ENCODE measurements at places on chromosomes 5 and 9.
A peak's percentile ranks its signal among the peaks of the same experiment; 100 is the strongest.

GRCh38 chr5:16160706-16161105 is 18.9 kb downstream of the MARCHF11 start:
- DNase-seq: peak; percentile 5

DNA sequence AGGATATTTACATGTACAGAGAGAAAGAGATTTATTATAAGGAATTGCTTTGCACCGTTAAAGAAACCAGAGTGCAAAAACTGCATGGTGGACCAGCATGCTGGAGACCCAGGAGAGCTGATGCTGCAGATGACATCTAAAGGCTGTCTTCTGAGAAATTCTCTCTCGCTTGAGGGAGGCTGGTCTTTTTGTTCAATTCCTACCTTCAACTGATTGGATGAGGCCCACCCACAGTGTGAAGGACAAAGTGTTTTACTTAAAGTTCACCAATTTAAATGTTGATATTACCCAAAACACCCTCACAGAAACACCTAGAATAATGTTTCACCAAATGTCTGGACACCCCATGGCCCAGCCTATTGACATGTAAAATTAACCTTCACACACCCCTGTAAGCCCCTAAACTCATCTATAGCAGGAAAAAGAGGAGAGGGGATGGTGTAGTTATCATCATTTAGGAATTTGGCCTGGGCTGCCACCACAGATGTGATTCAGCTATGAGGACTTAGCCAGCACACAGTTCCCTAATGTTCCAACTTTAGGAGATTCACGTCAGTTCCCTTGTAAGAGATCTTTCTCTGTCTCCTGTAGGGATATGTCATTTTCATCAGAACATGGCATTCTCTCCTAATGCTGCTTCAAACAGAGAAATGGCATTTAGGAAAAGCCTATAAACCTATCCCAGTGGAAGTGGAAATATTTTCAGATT is 358.2 kb upstream of the TLE4 start:
- no peak for DNase-seq

GRCh38 chr5:148968311-148968710 is 94.6 kb downstream of the SH3TC2 start:
- no peak for DNase-seq

- no peak for DNase-seq
These were observed 184.1 kb downstream of the PDE4D start for GRCh38 chr5:59709346-59709821.

- no peak for DNase-seq
These were observed 155.0 kb upstream of the PANK3 start for GRCh38 chr5:168734119-168734518.

Measured in hematopoietic multipotent progenitor cell treated with erythropoietin and hydrocortisone succinate and interleukin-3 and kit ligand, for 15 days (in vitro differentiated cells).